ENCODE measurements at places on chromosomes 6 and 20.

DNA sequence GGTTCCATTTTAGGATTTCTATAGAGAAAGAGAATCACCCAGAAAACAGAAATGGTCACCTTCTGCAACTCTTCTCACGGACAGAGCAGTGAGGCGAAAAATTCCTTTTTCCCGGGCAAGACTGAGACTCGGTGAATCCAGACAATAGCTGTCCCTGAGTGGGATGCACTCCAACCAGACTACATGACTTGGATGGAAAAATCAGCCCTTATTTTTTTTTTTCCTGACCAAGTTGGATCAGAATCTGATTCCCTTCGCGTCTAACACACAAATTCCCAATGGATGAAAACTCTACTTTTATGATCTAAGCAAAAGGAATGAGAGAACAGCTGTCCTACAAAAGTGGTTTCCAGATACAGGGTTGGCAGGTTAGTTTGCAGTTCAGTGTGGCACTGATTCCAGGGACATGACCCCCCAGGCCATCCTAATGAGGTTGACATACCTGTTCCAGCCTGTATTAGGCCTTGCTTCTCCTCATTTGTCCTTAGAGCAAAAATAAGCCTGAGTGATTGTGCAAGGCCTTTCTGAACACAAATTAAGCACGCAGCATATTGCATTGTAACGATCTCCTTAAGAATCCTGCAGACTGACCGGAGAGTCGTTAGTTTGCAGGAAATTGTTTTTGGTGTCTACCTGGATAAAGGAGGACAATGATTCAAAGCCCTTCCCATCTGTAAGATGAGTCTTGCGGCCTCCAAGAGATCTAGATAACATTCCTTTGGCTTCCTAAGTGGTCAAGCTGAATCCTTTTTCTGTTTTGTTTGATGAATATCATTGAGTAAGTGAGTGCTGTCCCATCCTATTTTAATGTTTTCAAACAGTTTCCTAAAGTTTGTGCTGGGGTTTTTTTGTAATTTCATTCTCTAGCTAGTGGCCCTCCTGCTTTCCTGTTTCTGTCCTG lies 1.5 kb upstream of the NEDD9 start:
- DNase-seq, result no peak

DNA sequence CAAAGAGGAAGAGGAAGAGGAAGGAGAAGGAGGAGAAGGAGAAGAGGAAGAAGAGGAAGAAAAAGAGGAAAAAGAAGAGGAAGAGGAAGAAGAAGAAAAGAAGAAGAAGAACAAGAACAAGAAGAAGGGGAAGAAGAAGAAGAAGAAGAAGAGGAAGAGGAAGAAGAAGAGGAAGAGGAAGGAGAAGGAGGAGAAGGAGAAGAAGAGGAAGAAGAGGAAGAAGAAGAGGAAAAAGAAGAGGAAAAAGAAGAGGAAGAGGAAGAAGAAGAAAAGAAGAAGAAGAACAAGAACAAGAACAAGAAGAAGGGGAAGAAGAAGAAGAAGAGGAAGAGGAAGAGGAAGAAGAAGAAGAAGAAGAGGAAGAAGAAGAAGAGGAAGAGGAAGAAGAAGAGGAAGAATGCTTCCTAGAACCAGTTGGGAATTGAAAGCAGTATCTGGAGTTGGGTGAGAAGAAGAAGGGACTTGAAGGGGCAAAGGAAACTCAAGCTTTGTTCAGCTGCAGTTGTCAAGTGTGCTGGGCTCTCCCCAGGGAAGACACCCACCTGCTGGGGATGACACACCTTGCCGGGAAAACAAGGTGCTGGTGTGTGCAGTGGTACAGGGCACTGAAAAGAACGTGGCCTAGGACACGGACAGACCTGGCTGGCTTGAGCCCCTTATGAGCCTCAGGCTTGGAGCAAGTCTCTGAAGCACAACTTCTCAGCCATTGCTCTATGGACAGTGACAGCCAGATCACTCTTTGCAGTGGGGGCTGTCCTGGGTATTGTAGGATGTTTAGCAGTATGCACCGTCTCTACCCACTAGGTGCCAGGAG lies 30.1 kb upstream of the ARFGEF2 start:
- no peak for DNase-seq

GRCh38 chr6:147615659-147616456 lies 107.4 kb downstream of the SAMD5 start:
- peak; percentile 80 for DNase-seq

- peak; percentile 57 for DNase-seq
Measured at GRCh38 chr6:13354331-13355042, 26.1 kb upstream of the TBC1D7 start.

DNA sequence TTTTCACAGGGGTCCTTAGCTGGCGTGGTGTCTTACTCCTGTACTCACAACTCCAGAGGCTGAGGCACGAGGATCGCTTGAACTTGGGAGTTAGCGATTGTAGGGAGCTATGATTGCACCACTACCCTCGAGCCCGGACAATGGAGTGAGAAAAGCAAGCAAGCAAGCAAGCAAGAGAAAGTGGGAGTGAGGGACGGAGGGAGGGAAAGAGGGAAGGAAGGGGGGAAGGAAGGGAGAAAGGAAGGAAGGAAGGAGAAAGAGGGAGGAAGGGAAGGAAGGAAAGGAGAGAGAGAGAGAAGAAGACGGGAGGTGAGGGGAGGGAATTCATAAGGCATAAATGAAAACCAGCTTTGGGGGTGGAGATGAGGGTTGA lies 120.5 kb downstream of the TRIM27 start:
- no peak for DNase-seq

DNA sequence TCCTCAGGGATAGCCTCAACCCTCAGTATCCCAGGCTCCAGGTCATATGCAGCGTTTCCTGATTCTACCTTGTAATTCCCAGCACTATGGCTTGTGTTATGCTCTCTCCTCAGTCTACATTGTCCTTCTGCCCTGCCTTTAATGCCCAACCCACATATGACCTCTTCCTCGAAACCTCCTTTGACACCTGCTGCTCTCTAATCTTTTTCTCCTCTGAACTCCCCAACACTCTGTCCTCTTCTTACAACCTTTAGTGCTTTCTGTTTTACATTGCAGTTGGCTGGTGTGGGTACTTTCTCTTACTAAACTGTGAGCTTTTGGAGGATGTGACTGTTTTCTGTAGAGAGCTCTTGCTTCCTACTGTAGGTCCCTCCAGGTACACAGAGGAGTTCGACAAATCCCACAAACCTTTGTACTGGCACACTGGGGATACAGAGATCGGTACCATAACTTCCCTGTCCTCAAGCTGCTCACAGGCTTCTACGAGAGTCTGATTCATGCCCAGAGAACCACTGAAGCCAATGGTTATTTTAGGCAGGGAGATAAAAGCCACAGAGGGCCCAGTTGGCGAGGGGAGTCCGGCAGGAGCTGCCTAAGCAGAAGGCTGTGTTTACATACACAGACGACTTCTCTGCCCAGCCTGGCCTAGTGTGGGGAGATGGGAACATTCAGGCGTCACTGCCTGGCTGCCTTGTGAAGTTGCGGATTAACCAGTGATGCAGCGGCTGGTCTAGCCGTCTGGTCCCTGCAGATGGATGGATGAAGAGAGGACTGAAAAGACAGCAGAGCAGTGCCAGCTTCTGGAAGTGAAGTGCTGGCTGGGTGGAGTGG lies 8.4 kb upstream of the EPB41L1 start:
- DNase-seq, result no peak

DNA sequence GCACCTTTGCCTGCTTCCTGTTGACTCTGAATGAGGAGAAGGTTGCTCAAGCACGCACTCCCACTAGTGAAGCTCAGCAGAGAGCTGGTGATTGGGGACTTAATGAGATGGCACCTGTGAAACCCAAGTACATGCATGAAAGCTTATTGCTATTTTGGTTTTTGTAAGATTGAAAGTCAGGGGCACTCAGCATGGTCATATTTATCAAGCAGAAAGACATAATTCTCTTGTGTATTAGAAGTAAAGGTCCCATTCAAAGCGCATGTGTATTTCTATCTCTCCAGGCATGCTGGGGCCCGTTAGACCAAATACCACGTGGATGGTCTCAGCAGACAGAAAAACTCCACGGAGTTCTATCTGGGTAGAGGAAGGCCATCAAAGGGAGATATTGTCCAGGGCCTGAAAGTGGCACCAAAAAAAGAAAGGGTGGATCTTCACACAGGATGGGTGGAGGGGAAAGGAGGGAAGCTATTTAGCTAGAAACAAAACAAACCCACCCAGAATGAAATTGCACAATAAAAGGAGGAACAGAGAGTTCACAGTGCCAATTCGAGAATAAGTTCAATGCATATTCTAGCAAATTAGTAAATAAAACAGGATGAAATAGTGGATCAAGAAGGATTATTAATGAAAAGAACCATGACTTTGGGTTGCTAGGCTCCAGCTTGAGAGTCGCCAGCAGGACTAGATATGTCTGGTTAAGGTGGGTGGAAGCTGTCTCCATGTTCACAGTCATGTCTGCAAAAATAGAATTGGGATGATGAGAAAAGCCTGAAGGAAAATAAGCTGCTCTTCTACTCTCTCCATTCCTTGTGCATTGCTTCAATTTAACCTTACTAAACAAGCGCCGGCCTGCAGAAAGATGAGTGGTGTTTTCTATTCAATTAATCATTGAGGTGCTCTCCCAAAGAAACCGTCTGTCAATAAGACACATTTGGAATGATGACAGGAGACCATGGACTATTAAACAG lies 224.9 kb upstream of the DTNBP1 start:
- no peak for DNase-seq

DNA sequence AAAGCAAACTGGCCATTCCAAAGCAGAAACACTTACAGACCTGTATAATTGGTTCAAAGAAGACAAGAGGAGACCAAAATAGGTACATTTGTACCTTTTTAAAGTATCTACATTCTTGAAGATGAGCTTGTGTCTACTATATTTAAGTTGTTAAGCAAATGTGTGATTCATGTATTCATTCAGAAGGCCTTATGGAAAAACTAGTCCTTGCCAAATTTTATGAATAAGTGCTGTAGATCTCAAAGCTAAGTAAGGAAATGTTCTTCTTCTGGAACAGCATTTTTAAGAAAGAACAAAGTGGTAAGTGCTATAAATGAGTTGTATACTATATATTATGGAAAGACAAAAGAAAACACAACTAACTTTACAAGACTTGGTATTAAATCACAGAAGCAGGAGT lies 22.2 kb upstream of the HEY2 start:
- DNase-seq, result no peak

- no peak for DNase-seq
Measured at GRCh38 chr20:22789676-22790075, 205.3 kb upstream of the FOXA2 start.

DNA sequence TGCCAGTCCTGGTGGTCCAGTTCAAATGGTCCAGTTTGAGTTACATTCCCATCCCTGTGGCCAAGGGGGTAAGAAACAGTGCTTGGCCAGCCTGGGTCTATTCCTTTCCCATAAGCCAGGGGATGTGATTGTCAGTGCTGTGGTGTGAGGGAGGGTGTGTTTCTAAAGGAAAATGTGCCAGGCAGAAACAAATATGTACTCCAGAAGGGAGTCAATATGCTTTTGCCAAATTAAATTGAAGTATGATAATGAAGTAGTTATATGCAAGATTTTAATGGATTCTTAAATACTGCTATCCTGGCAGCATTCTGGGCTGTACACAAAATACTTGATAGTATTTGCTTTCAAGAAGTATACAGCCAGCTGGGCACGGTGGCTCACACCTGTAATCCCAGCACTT lies 16.6 kb upstream of the PAQR8 start:
- no peak for DNase-seq

Measured in astrocyte of the spinal cord (primary cell).